Spleen (tissue), 13 donors: ENCODE measurements at places on chromosomes 3 and 15.

DNA sequence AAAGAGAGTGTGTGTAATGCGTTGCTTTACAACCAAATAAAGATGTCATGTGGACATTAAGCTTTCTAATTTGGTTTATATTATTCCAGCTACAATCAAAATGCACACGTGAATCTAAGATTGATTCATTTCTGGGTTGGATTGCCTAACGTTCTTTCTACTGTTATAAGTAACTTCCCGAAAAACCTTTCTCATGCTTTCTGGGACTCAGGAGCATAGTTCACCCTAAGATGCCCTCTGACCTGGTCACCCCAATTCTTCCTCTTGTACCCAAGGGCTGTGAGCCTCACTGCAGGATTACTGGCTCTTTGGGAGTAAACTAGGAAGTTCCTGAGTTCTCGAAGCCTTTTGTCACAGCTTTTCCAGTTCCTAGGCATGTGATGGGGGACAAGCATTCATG, 12.7 kb upstream of the LMCD1 start:
- no peak for DNase-seq

- no peak for DNase-seq
Observed at GRCh38 chr15:62639432-62639831, 403.1 kb upstream of the TPM1 start.

DNA sequence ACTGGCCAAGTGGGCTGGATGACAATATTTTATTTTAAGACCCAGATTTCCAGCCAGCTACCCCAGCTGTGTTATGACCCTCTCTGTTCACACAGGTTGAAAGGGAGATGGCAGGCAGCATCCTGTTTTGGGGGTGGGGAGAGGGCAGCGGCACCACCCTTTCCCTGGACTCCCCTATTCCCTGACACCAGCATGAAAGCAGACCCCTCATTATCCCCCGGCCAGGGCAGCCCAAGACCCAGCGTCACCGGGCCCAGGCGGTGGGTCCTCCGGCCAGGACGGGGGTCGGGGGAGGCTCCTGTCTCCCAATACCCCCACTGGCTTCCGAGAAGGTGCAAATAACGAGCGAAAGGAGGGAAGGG, 127.6 kb upstream of the MEF2A start:
- DNase-seq = peak; percentile 62

- no peak for DNase-seq
Observed at GRCh38 chr3:140501061-140501769, 176.6 kb upstream of the TRIM42 start.

DNA sequence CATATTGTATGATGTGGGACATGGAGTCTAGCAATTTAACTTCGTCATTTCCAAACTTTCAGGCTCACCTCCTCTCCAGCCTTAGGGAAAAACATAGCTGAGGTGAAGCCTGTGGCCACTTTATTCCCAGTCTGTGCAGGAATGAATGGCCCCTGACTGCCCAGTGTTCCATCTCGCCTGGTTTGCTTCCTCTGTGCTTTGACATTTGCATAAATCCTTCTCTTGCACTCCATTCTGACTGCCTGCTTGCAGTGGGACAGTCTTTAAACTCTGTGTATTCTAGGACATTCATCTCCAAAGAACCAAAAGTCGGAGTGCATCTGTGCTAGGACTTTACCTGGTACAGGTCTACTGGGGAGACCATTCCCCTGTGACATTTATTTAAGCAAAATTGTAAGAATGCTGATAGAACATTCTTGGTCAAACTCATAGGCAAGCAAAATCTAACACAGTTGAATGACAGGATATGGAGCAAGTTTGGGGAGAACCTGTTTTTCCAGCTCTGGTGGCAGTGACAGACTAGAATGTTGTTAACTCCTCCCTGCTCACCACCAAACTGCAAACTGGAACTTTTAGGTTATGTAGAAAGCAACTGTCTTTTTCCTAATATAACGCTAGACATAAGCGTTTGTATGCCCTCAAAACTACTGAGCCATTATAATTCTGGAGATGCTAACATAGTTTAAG, 22.1 kb downstream of the TMED3 start:
- no peak for DNase-seq

DNA sequence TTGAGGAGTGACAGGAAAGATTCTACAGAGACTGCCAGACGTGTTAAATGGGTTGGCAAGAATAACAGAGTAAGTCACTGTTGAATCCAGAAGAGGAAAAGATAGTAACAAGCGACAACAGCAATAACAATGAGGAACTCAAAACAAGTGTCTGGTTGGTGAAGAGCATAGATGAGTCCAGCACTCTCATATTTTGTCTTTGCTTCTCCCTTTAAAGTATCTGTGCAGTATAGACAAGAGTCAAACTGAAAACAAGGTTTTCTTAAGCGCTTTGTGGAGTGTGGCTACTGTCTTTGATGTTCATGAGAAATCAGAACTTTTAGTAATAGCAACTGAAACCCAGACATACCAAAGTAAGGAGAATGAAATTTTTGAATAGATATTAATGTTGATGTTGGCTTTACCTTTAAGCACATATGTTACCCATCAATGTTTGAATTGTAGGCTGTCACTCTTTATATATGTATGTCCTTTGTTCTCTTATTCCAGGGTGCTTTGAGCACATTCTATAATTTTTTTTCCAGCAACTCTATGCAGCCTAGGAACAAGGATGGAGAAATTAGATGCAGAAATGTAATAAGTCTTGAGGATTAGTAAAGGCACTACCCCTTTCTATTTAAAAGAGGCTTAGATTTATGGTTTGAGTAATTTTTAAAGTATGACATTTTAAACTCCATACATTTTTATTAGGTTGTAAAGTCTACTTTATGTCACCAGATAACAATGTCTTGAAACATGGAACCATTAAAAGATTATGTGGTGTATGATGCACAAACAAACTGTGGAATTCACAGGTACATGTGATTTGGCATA, 185.5 kb downstream of the NFKBIZ start:
- no peak for DNase-seq

- no peak for DNase-seq
Observed at GRCh38 chr3:69231929-69232440, 109.6 kb upstream of the LMOD3 start.

GRCh38 chr3:190105876-190106275, 14.8 kb downstream of the P3H2 start:
- no peak for DNase-seq

DNA sequence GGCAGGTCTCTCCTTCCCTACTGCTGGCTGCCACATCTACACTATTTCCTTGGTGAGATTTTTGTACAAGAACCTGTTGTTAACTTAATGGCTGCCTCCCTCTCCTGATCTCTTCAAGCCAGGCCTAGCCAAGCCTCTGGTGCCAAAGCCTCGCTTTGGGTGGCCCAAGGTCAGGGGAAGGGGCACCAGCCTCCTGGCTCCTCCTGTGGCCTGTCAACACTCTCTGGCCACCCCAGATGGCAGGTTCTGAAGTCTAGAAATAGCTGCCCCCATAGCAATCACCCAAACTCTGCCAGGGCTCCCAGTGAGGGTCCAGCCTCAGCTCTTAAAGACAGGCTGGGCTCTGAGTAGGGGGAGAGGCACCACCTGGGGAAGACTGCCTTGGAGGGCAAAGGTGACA, 5.0 kb downstream of the IFRD2 start:
- DNase-seq = no peak

DNA sequence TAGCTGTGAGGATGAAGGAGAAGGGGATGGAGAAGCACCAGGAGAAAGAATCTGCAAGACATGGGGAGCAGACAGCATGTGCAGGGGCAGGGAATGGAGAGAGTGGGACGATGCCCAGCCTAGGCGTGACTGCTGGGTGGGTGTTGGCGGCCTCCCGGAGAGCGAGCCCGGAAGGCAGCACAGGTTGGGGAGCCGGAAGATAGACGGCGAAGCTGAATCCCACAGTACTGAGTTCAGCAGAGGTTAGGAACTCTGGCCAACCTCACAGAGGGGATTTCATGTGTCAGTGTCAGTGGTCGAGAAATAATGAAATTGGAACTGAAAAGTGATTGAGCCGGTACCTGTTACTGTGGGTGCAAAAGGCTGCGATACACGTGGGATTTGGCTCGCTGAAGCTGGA, 55.2 kb downstream of the PXYLP1 start:
- no peak for DNase-seq

GRCh38 chr15:69392352-69392751, 21.8 kb upstream of the KIF23 start:
- DNase-seq = no peak

GRCh38 chr3:10333349-10333650, 12.4 kb upstream of the SEC13 start:
- no peak for DNase-seq

DNA sequence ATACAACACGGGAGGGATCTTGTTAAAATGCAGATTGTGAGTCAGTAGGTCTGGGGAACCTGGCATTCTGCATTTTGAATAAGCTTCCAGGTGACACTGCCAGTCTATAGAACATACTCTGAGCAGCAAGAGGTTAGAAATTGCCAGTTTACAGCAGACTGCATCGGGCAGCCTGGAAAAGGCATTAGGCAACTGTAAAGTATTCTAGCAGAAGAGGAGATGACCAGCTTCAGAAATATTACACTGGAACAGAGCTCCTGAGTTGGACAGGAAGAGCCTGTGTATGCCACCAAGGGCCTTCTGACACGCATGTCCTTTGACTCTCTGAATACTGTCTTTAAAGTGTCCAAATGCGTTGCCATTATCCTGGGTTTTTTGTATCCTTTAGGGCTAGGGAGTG, 2.5 kb upstream of the ACAN start:
- DNase-seq = no peak

DNA sequence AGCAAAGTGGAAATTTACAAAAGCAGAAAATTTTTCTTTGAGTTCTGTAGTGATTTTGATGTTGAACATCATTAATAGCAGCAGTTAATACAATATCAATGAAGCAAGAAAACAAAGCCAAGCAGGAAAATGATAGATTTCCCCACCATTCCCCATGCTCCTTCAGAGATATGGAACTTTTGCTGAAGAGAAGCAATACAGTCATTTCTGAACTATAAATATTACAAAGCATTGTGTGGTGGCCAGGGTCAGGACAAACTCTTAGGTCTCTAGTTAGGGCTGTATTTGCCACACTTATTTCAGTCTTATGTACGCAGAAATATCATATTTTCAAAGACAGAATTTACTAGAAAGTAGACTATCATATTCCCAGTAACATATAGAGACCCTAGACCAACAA, 88.8 kb upstream of the P3H2 start:
- no peak for DNase-seq

- no peak for DNase-seq
Observed at GRCh38 chr3:181756645-181757297, 45.0 kb downstream of the SOX2 start.

DNA sequence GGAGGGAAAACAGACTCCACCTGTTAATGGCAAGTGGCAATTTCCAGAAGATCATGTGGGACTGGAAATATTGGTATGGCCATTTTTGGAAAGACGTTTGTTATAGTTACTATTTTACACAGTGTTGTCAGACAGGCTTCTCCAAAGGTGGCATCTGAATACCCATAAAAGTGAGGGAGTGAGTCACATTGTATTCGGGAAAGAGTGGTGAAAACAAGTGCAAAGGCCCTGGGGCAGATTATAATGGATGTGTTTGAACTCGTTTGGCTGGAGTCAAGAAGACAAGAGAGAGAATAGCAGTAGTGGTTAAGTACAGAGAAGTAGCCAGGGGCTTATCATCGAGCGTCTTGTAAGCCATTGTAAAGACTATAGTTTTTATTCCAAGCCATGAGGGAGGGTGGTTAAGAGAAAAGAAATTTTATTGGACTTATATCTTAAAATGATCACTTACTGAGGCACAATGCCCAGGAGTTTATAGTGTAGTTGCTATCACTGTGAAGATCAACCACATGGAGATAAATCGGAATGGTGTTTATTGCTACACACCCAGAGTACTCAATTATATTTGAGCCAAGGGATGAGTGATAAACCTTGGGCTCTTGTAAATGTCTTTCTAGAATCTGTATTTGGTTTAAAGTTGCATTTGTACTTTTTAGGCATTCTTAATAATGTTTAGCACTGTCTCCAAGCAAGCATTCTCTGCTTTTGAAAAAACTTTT, 212.8 kb upstream of the KBTBD8 start:
- no peak for DNase-seq

DNA sequence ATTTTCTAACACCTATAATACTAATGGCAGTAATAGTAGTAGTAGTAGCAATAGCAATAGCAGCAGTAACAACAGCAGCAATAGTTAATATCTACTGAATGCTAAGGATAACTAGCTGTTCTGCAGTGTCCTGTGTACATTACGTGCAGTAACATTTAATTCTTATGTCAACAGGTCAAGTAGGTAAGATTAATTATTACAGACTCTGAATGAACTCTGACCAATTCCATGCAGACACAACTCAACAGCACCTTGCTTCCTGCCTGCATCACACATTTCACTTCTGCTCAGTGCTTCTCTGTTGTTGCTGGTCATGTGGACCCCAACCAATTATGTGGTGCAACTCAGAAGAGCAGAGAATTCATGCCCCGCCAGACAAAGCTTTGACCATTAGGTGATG, 39.9 kb upstream of the ARHGEF26 start:
- DNase-seq = no peak

GRCh38 chr3:54307566-54308180, 185.3 kb downstream of the CACNA2D3 start:
- DNase-seq = no peak

GRCh38 chr15:60757831-60758570, 279.1 kb upstream of the ICE2 start:
- DNase-seq = no peak

GRCh38 chr15:73019154-73019553, 33.1 kb upstream of the NEO1 start:
- no peak for DNase-seq

GRCh38 chr3:149385617-149386298, 8.3 kb upstream of the TM4SF1 start:
- DNase-seq = no peak

DNA sequence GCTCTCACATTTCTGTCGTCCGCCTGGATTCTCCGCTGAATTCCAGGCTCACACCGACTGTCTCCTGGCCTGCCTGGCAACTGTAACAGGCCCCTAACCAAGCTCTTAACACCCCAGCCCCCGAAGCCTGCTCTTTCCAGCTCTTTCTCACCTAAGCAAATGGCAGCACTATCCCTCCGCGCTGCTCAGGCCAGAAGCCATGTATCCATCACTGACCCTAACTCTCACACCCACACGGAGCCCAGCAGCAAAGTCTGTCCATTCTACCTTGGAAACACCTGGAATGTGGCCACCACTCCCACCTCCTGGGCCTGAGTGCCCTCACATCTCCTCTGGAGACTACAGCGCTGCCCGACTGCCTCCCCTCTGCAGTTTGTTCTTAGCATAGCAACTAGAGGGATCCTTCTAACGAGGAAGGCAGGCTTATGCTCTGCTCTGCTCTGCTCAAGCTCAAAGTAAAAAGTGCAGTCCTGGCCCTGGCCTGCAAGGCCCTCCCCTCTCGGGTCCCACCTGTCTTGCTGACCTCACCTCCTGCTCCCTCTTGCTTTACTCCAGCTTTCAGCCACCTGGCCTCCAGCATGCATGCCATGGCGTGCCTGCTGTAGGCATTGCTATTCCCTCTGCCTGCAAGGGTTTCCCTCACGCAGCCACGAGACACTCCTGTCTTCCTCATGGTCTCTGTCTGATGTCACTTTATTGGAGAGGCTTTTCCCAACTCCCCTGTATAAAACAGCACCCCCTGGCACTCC, 27.2 kb downstream of the FEM1B start:
- peak; percentile 62 for DNase-seq
